NCI-H187 (cell line): ENCODE measurements at places on chromosomes 5 and 9.

- no peak for DNase-seq
Measured at GRCh38 chr9:22413884-22414283, 32.7 kb upstream of the DMRTA1 start.

GRCh38 chr5:157870837-157871834 lies 12.2 kb upstream of the CLINT1 start:
- DNase-seq, result no peak

- DNase-seq, result no peak
Measured at GRCh38 chr9:22041775-22042174, 32.7 kb upstream of the CDKN2B start.

DNA sequence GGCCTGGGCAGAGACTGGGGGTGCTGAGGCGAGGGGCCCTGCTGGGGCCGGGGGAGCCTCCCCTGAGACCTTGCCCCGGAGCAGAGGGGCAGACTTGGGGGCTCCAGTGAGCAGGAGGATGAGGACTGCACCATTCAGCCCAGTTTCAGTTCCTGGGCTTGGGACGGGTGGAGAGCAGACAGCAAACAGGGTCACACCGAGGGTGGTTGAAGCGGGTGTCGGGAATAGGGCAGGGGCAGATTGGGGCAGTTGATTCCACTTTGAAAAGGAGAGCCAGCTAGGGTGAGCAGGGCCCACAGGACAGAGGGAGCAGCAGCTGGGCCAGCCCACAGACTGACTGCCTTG lies 4.5 kb downstream of the GRK6 start:
- DNase-seq, result no peak

GRCh38 chr9:94084314-94084713 lies at the start of gene PTPDC1:
PTPDC1 (plus strand) TSS chr9:94084464; CDS start chr9:94084531, 67 bp downstream.
- no peak for DNase-seq

GRCh38 chr5:26339576-26339975 lies 698.8 kb downstream of the CDH9 start:
- no peak for DNase-seq
